Foreskin fibroblast (primary cell): ENCODE measurements at places on chromosomes 6 and 20.

- no peak for DNase-seq
Observed at GRCh38 chr6:156315146-156315545, 462.0 kb upstream of the ARID1B start.

- no peak for DNase-seq
Observed at GRCh38 chr6:23424584-23424983, 701.4 kb upstream of the NRSN1 start.

DNA sequence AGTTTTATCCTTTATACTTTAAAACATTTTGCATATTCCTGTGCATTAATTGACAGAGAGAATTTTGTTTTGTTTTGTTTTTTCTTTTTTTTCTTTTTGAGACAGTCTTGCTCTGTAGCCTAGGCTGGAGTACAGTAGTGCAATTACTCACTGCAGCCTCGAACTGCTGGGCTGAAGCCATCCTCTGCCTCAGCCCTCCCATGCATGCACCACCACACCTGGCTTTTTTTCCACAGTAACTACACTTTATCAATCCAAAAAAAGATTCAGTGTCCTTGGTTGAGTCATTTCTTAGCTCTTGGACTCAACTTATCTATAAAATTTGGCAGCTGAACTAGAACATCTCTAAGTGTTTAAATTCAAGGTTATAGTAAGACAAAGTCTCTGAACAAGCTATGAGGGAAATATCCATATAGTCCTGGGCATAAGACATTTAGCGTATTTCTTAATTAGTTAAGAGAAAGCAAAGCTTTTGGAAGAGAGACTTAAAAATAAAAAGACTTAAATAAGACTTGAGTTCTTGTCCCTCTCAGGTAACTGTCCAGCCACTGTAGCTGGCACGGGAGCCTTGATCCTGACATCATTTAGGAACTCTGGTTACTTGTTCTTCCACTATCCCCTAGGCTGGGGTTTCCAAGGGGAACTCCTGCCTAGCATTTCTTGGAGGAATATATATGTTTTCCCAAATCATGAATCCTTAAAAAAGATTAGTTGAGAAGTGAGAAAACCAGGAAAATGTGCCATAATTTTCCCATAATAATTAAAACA, 300.1 kb downstream of the HACE1 start:
- DNase-seq, result no peak

GRCh38 chr6:111399626-111400025, 83.4 kb downstream of the REV3L start:
- no peak for DNase-seq

GRCh38 chr6:1545654-1546053, 64.1 kb upstream of the FOXC1 start:
- DNase-seq, result no peak

DNA sequence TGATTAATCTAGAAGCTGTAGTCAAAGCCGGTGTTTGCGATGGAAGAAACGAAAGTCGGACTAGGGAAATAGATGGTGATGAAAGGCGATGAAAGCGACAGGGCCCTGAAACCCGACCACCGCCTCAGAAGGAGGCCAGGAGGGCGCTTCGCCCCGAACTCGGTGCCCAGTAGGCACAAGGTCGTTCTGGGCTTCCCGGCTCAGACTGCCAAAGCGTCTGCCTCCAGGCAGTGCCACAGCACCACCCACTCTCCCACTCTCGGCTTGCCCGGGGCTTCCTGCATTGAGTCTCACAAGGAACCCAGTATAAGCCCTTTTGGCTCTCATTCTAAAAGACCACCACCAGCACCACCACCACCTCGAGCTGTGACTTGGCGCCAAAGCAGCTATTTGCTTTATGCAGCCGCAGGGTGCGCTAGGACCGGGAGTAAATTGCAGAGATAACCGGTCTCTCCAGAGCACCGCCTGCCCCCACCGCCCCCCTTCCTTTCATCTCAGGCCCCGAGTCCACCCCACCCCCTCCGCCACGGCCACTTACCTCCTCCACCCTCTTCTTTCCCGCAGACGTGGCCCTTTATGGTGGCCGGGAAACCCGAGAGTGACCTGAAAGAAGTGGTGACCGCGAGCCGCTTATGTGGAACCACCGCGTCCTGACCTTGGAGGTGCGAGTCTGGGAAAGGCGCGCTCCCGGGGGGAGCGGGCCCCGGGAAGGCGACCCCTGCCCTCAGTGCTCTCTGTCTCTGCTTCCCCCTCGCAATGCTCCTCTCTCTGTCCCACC, 2.4 kb downstream of the TCF21 start:
- DNase-seq, result no peak

DNA sequence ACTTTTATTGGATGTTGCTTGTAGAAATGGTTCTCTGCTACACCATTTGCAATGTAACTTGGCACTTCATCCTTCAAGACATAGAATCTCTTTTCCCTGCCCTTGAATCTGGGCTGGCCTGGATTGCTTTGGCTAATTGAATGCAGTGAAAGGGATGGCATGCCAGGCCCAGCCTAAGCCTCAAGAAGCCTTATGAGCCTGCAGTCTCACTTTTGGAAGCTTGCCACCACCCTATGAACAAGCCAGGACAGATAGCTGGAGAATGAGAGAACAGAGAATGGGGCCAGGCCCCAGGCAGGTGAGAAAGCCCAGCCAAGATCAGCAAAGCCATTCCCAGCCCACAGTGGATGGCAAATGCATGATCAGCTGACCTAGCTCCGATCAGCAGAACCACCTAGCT, 350.7 kb upstream of the RNF24 start:
- peak; percentile 75 for DNase-seq

GRCh38 chr6:38997128-38997761, 51.3 kb upstream of the GLP1R start:
- DNase-seq, result peak; percentile 2
